AG10803 (cell line): ENCODE measurements at places on chromosomes 13 and 19.
A peak's percentile ranks its signal among the peaks of the same experiment; 100 is the strongest.

DNA sequence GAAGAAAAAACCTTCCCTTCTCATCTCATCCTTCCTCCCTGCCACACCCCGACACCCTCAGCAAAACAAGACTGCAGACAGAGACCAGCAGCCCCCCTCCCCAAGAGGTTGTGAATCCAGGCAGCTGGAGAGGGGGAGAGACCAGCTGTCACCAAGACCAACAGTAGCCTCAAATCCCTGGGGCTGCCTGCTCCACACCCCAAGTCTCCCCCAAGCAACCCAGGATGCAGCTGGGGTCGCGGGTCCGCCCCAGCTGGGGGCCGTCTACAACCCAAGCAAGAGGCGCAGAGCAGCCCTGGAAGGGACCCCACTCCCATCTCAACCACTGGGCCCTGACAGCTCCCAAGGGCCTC, 7.1 kb downstream of the KLF16 start:
- no peak for DNase-seq

DNA sequence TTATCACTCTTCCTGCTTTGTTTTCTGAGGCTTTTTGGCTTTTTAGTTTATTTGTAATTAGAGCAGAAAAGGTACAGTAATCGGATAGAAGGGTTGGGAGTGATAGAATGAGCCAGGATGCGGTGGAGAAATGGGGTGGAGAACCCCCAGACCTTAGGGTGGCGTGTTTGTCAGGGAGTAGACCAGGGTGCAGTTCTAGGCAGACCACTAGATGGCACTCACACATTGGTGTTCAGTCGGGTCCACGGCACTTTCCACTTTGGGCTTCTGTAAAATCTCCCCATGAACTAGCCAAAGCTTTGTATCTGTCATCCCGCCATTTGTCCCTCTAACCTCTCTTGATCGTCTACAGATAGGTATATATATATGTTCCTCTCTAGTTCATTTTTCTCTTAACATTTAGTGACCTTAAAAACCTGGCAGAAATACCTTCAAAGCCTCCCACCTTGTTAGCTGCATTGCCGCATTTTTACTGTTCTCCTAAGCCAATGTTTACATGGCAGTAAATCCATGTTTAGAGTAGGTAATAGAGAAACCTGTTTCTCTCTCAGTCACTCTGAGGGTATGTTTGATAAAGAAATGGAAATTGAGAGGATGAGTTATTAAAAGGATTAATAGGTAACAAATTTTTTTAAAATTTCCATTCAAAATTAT, 154.9 kb downstream of the TM9SF2 start:
- DNase-seq, result peak; percentile 70

- DNase-seq, result no peak
Observed at GRCh38 chr19:47589824-47590223, 16.9 kb upstream of the ZNF541 start.

- DNase-seq, result peak; percentile 21
Observed at GRCh38 chr13:38872693-38873092, 117.9 kb downstream of the STOML3 start.

- peak; percentile 97 for DNase-seq
Observed at GRCh38 chr19:11164879-11165406, 9.4 kb upstream of the SPC24 start.
